ENCODE measurements at places on chromosomes 12 and 14. TPM values are rescaled to one million over a fixed set of nuclear protein-coding genes. Genes with fewer than 3 reads are reported as not detected.

The ACOT6 gene
- total RNA-seq: not detected

The KRT72 gene
- total RNA-seq: not detected

The METTL25 gene
- total RNA-seq: 1.5 TPM

The IL22 gene
- total RNA-seq: not detected

The PIK3C2G gene
- 0.32 TPM for total RNA-seq

The TMEM253 gene
- total RNA-seq: 39.5 TPM

The IFNG gene
- not detected for total RNA-seq

The PPP1R12A gene
- total RNA-seq: 116 TPM

The BCL2L14 gene
- 81.2 TPM for total RNA-seq

GRCh38 chr12:117331691-117332090 is 29.7 kb downstream of the NOS1 start:
- no peak overlapping the region for H3K27ac ChIP-seq
- H3K4me1 ChIP-seq: no peaks in the 10 kb centered on the region
- H3K36me3 ChIP-seq: no peaks in the 10 kb centered on the region
- DNase-seq: no peak
- H3K27me3 ChIP-seq: peaks cover 38% of the 10 kb centered on the region

DNA sequence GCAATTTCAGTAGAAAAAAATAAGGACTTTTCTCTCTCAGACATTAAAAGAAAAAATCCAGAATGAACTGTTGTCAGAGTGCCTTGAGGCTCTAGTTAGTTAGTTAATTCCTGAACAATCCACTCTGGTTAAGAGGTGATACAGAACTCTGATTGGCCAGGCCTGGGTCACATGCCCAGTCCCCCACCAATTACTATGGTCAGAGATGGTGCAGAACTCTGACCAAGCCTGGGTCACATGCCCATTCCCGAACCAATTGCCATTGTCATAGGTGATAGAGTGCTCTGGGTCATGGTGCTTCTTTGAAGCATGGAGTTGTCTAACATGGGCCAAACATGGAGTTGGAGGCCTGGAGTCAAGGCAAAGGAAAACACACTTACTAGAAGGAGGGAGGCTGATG is 11.1 kb upstream of the MYO1H start:
- no peak overlapping the region for H3K4me3 ChIP-seq
- DNase-seq: no peak
- peaks cover 3% of the 10 kb centered on the region for H3K4me1 ChIP-seq

GRCh38 chr12:3202096-3202495 is 124.9 kb downstream of the TSPAN9 start:
- no peak for DNase-seq
- no peak overlapping the region for H3K27ac ChIP-seq
- peaks cover 19% of the 10 kb centered on the region for H3K4me1 ChIP-seq
- peaks cover 45% of the 10 kb centered on the region for H3K27me3 ChIP-seq
- H3K4me3 ChIP-seq: no peak overlapping the region

DNA sequence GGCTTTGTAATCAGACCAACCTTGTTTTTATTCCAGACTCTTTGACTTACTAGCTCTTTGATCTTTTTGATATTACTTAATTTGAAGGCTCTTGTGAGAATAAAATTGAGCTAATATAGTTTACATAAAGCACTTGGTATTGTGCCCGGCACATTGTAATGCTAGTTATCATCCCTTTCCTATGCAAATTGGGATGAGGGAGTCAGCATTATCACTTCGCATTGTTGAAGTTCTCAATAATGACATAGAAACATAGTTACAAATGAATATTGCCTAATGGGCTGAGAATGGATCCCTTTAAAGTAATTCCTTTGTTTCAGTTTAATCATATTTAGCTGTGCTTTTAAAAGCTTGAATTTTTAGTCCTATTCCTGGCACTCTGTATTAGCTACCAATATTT is 36.6 kb downstream of the SUPT16H start:
- no peak overlapping the region for H3K27ac ChIP-seq
- H3K27me3 ChIP-seq: no peaks in the 10 kb centered on the region
- H3K4me1 ChIP-seq: no peaks in the 10 kb centered on the region
- no peak overlapping the region for H3K4me3 ChIP-seq
- no peak for DNase-seq
- H3K36me3 ChIP-seq: peaks cover 1% of the 10 kb centered on the region

- H3K27me3 ChIP-seq: no peaks in the 10 kb centered on the region
- H3K4me1 ChIP-seq: no peaks in the 10 kb centered on the region
- DNase-seq: no peak
- H3K36me3 ChIP-seq: no peaks in the 10 kb centered on the region
These were observed 775 bp downstream of the OR10P1 start for GRCh38 chr12:55637467-55637866.

- DNase-seq: no peak
- H3K27ac ChIP-seq: no peak overlapping the region
- no peaks in the 10 kb centered on the region for H3K27me3 ChIP-seq
These were observed 61.7 kb upstream of the BCL2L14 start for GRCh38 chr12:12008931-12009611.

GRCh38 chr12:33892425-33892824 is 129.9 kb upstream of the ALG10 start:
- H3K4me1 ChIP-seq: no peaks in the 10 kb centered on the region
- no peak for DNase-seq
- no peaks in the 10 kb centered on the region for H3K36me3 ChIP-seq
- no peaks in the 10 kb centered on the region for H3K27me3 ChIP-seq
- no peak overlapping the region for H3K4me3 ChIP-seq
- H3K27ac ChIP-seq: no peak overlapping the region

DNA sequence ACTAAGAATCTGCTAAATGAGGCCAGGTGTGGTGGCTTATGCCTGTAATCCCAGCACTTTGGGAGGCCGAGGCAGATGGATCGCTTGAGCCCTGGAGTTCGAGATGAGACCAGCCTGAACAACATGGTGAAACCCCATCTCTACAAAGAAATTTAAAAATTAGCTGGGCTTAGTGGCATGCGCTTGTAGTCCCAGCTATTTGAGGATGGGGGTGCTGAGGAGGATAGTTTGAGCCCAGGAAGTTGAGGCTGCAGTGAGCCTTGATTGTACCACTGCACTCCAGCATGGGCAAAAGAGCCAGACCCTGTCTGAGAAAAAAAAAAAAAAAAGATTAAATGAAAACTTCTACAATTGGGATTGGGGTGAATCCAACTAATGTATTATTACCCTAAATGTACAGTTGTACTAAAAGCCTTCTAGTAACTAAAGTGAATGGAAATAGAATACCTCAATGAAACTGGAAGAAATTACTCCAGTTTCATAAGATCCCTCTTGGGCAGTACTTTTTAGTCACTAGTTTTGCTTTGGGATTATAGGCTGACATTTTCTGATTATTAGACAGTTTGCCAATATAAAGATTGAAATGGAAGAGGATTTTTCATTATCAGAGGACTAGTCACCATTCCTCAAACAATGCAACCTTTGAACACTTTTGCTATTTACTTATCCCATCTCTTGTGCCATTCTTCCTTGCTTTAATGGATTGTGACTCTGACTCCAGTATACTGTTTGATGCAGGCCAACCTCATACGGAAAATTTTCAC is 14.3 kb downstream of the COCH start:
- no peak overlapping the region for H3K27ac ChIP-seq
- no peaks in the 10 kb centered on the region for H3K27me3 ChIP-seq
- H3K36me3 ChIP-seq: no peaks in the 10 kb centered on the region
- H3K4me3 ChIP-seq: no peak overlapping the region
- H3K4me1 ChIP-seq: no peaks in the 10 kb centered on the region

GRCh38 chr12:52026263-52026662 is 19.5 kb downstream of the TAMALIN start:
- no peak overlapping the region for H3K4me3 ChIP-seq
- H3K4me1 ChIP-seq: peaks cover 33% of the 10 kb centered on the region
- no peaks in the 10 kb centered on the region for H3K36me3 ChIP-seq

Data from transverse colon (tissue), 4 donors.